Mucosa of gallbladder (tissue), 1 donor: ENCODE measurements at places on chromosomes 12 and 14. TPM values are rescaled to one million over a fixed set of nuclear protein-coding genes. Genes with fewer than 3 reads are reported as not detected.

GRCh38 chr14:63893701-63894458, 41.1 kb downstream of the SYNE2 start:
- peak; percentile 68 for DNase-seq

LRRC9 gene
- total RNA-seq, result 0.37 TPM

- DNase-seq, result no peak
Observed at GRCh38 chr12:104462931-104463339, 6.2 kb downstream of the CHST11 start.

CFAP54 gene
- total RNA-seq, result 0.86 TPM

- DNase-seq, result no peak
Observed at GRCh38 chr14:70771781-70772212, 37.5 kb downstream of the MAP3K9 start.

DNA sequence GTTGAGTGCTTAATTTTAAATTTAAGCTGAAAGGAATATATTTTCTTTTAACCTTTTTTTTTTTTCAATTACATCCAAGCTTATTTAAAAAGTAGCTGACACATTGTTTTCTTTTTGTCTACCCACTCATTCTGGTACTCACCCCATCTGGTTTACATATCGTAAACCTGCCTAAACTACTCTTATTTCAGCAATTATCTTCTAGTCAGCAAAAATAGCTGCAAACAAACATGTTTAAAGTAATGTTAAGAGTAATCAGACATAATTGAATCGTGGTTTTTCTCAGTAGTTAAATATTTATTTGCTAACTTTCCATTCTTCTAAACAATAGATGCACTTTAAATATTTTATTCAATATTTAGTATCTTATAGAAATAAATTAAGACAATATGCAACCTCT, 492.7 kb upstream of the MGAT4C start:
- no peak for DNase-seq

DNA sequence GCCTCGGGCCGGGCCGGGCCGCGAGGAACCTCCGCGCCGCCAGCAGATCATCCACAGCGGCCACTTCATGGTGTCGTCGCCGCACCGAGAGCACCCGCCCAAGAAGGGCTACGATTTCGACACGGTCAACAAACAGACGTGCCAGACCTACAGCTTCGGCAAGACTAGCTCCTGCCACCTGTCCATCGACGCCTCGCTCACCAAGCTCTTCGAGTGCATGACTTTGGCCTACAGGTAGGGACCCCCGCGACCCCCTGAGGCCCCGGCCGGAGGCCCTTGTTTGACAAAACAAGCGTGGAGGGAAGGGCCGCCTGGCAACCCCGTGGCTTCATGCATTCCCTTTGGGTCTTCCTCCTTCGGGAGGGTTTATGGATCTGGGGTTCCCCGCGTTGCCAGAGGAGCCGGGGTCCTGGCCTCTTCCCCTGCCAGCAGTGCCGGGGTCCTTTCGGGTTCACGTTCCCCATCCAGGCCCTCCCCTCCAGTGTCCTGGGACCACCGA, 526 bp downstream of the MLXIP start:
- no peak for DNase-seq

TPI1 gene
- 610 TPM for total RNA-seq

GRCh38 chr14:104263675-104264358, 125.4 kb downstream of the KIF26A start:
- DNase-seq, result no peak

- peak; percentile 49 for DNase-seq
Observed at GRCh38 chr12:70609739-70610491, 27.3 kb downstream of the PTPRB start.

DNA sequence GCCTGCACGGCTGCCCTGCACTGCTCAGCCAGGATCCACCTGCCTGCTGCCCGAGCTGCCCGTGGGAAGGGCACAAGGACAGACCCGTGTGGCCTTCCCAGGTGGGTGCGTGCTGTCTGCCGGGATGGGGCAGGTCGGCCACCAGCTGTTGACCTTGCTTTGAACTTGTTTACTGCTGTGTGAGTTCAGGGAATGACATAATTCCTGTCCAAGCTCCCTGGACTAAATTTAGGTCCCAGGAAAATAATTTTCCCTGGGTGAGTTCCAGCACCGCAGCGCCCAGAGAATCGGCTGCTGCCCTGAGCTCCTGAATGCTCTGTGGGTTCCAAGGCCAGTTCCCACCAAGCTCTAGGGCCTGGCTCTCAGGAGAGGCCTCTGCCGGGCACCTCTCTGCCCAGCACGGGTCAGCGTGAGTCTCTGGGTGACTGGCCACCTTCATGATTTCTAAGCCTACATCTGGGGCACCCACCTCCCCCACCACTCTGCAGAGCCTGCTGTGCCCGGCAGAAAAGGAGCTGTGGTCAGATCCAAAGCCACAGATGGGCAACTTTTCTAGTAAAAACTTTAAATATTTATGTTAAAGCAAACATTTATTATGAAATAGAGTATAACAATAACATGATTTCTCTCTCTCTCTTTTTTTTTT, 27.2 kb upstream of the MLXIP start:
- no peak for DNase-seq

CLEC2A gene
- not detected for total RNA-seq

MMP19 gene
- total RNA-seq, result 5.2 TPM

- no peak for DNase-seq
Observed at GRCh38 chr12:105915997-105916759, 222.6 kb downstream of the NUAK1 start.
